ENCODE measurements at places on chromosomes 1 and 21.
A peak's percentile ranks its signal among the peaks of the same experiment; 100 is the strongest.

DNA sequence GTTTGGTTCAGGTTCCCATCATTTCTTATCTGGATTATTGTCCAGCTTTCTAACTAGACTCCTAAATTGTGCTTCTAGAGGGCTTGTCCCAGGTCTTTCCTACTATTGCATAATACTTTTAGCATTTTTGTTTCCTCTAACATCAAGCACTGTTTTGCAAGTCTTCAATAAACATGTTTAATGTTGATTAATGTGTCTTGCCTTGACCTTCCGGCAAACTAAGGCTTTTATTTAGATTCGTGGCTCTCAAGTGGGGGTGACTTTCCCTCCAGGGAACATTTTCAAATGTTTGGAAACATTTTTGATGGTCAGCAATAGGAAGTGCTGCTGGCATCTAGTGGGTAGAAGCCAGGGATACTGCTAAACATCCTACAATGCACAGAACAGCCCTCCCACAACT is 90.7 kb downstream of the RPE65 start:
- DNase-seq, result no peak

DNA sequence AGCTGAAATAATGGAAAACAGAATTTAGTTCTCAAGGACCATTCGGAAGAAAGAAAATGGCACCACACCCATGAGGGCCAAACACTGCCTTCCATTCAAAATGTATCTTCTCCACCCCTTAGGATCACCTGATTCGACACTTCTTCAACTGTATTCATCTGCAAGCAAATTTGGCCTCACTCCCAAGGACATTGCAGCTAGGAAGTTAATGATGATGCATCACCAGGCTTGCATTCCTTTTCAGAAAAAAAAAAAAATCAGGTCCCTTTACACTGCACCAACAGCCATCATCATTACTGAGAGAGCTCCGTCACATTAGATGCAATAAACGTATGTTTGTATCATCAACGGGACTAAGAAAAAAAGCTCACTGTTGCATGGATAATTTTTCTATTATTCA is 368.3 kb downstream of the PCP4 start:
- no peak for DNase-seq

- DNase-seq, result no peak
Observed at GRCh38 chr1:212607206-212607912, 1.2 kb upstream of the ATF3 start.

DNA sequence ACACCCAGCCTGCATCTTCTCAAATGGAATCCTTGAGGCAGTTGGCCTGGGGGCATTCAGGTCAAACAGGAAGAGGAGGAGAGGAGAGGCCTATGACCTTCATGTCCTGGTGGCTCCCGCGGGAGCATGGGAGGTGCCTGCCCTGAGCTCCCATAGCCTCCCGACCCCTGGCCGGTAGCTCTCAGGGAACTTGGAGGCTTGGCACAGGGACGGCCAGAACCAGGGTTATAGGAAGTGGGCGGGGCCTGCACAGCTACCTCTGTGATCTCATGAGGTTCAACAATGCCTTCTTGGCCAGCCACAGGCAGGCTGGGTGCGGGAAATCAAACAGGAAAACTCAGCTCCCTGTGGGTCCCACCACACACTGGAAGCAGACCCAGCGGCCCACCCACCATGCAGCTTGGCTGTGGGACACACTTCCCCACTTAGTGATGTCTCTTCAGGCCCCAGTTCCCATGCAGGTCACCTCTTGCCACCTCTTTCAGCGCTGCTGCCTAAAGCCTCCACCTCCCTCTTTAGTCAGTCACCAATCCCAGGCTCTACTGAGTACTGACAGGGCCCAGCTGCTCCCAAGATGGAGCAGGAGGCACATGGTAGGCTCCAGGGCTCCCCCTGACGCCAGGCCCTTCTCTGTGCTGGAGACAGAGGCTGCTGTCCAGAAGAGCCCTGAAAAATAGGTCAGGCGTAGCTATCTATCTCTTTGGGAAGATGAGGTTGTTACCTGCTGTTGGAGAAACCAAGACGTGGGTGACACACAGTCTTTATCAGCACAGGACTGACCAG is at the start of gene SLFNL1:
Gene SLFNL1 (minus strand): TSS at position 200 of the 783 bp plus-strand sequence. CDS start 1,065 bp downstream, outside the sequence.
- no peak for DNase-seq

DNA sequence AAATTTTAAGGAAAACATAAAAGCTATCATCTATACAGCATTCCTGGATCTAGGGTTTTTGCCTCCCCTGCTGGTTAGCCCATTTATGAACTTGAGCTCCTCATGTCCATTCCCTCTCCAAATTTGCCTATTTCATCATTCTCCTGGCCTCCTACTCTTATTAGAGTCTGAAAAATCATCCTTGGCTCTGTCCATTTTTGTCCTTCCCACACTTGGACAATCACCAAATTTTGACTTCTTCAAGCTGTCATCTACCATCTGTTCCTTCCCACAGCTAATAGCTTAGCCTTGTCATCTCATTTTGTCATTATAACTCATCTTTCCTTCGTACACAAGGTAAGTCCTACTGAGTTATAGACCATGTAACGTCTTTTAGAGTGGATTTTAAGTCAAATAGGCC is 2.2 kb upstream of the HENMT1 start:
- DNase-seq, result no peak

DNA sequence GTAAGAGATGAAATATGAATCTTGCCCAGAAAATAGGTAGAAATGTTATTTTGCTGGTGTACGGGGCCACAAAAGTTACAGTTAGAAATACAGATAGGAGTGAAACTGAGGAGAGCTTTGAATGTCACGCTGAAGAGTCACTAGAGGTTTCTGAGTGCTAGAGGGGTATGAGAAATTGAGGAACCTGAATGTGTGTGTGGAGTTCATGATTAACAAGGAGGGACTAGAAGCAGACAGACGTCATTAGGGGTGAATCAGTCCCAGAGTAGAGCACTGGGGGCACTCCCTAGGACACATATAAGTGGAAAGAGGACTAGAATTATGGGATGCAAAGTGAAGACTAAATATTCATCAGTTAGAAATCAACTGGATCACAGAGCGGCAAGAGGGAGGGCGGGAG is 188.9 kb upstream of the MAP1LC3C start:
- DNase-seq, result no peak

DNA sequence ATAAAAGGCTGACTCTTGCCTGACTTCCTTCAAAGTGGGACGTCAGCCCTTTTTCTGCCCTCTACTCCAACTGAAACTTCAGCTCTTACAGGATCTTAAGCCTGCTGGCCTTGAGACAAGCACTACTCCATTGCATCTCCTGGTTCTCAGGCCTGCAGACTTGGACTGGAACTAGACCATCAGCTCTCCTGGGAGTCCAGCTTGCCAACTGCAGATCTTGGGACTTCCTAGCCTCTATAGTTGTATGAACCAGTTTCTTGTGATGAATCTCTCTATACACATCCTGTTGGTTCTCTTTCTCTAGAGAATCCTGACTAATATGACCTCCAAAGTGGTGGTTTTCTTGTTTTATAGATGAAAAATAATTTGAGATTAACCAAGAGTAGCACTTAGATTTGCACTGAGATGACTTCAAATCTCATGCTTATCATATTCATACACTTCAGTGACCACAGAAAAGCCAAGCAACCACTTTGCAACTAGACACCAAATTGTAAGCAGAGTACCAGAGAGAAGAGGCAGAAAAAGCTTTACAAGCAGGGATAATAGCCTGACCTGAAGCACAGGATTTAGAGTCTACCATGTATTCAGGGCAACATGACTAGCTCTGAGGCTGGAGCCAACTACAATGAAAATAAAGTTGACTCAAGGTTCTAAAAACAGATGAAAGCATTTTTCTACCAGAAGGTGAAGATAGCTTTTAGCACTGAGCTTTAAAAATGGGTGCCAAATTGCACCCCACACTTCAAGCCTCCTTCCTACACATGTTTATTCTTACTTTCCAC is 661.3 kb upstream of the USP24 start:
- no peak for DNase-seq

- no peak for DNase-seq
Observed at GRCh38 chr1:116764906-116765862, 11.0 kb downstream of the CD2 start.

GRCh38 chr1:110597966-110598365 is 8.2 kb downstream of the KCNA2 start:
- no peak for DNase-seq

- DNase-seq, result no peak
Observed at GRCh38 chr1:65459397-65459768, 38.9 kb downstream of the LEPR start.

GRCh38 chr1:16921391-16922185 is at the start of gene CROCC:
TSS of gene CROCC (plus strand) at chr1:16921931. CDS start at chr1:16922019, 88 bp downstream.
- DNase-seq, result no peak

DNA sequence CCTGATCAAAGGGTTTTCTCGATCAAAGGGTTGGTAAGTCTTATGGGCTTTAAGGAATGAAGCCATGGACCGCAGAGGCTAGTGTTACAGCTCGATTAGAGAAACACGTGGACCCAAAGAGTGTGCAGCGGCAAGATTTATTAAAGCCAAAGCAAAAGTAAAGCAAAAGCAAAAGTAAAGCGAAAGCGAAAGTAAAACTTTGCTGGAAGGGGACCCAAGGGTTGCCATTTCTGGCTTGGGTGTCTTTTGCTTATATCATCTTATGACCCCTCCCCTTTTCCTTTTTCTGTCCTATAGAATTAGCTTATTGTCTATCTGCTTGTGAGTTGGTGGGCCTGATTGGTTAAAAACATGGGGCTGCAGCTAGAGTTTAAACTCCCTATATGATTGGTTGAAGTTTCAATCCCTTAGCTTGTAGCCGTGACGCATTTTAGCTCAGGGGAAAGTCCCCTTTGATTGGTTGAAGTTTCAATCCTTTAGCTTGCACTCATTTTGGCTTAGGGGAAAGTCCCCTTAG is 957.0 kb downstream of the AMY1C start:
- no peak for DNase-seq

DNA sequence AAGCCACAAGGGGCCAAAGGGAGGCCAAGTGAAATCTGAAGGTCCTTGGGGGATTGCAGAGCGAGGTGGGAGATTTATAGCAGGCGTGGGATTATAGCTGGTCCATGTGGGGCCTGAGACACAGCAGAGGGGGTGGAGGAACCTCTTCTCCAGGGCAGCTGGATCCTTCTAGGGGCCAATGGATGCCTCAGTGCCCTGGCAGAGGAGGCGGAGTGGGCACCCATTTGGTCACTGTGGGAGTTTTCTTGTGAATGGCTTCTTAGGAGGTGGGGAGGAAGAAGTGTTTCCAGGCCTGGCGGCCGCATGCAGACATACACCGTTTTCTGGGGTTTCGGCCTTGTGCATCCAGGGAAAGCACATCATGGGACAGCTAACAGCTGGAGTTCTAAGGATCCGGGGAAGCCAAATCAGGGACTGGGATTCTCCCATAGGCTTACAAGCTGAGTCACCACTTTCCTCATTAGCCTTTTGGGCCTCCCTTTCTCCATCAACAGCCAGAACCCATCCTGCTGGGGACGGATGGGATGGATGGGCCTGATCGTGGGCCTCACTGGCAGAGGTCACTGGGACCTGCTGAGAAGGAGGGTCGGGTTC is 76.5 kb downstream of the RHOU start:
- peak; percentile 84 for DNase-seq

GRCh38 chr1:197304638-197305200 is 36.7 kb downstream of the CRB1 start:
- no peak for DNase-seq

DNA sequence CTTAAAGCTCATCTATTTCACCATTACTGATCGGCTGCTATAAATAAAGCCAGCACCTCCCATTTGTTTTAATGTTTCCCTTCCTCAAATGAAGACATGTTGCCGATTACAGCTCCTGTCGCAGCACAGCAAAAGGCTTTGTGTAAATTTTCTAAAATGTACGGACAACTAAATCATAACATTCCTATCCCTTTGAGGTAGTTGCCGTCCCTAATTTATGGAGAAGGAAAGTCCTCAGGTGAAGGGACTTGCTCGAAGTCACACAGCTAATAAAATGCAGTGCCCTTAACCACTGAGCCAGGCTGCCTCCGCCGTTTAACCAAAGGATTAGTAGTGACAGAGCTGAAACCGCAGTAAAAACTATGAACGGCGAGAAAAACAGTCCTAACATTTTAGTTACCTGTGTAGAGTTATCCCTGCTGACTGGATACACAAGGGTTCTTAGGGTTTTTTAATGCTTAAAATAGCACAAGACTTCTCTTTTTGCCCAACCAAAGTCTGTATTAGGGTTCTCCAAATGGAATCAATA is 871 bp downstream of the PINK1 start:
- DNase-seq, result no peak

DNA sequence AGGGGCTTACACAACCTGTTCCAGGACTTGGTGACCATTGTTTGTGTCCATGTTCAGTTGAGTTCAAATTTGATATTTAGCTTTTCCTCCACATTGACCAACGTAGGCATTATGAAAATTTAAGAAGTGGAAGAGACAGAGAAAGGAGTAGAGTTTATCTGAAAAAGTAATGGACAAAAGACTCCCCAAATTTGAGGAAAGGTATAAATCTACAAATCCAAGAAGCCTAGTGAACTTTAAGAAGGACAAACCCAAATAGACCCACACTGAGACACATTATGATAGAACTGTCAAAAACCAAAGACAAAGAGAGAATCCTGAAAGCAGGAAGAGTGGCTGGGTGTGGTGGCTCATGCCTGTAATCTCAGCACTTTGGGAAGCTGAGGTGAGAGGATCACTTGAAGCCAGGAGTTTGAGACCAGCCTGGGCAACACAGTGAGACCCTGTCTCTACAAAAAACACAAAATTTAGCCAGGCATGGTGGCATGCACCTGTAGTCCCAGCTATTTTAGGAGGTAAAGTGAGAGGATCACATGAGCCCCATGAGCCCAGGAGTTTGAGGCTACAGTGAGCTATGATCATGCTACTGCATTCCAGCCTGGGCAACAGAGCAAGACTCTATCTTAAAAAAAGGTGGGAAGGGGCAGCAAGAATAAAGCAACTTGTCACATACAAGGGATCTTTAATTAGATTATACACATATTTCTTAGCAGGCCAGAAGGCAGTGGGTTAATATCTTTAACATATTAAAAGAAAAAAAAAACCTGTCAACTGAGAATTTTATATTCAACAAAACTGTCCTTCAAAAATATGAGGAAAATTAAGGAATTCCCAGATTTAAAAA is 41.0 kb upstream of the ERO1B start:
- no peak for DNase-seq

DNA sequence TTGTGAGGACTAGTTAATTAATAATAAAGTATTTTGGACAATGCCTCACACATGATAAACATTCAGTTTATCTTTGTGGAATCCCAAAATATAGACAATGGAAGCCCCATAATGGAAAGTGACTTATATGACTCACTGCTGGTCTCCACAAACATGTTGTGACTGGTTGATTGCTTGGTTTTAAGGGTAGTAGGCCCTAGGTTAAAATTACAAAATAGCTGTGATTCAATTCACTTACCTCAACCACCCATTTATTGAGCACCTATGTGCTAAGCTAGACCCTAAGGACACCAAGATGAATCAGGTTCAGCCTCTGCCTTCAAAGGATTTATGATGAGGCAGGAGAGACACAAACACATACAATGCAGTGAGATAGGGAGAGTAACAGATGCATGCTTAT is 42.4 kb downstream of the KANK4 start:
- DNase-seq, result no peak
